NCI-H526 (cell line): ENCODE measurements at places on chromosomes 11 and 22.
A peak's percentile ranks its signal among the peaks of the same experiment; 100 is the strongest.

DNA sequence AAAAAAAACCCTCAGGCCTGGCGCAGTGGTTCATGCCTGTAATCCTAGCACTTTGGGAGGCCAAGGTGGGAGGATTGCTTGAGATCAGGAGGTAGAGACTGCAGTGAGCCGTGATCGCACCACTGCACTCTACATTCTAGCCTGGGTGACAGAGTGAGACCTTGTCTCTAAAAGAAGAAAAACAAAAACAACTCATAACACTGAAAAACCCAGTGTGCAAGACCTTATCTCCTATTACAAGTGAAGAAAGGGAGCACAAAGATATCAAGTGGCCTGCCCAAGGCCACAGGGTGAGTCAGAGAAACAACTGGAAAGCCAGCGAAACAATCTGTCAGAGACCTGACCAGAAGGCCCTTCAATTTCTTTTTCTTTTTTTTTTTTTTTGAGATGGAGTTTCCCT, 2.5 kb downstream of the TXN2 start:
- no peak for DNase-seq

GRCh38 chr11:41020259-41020658, 439.2 kb downstream of the LRRC4C start:
- DNase-seq: no peak

DNA sequence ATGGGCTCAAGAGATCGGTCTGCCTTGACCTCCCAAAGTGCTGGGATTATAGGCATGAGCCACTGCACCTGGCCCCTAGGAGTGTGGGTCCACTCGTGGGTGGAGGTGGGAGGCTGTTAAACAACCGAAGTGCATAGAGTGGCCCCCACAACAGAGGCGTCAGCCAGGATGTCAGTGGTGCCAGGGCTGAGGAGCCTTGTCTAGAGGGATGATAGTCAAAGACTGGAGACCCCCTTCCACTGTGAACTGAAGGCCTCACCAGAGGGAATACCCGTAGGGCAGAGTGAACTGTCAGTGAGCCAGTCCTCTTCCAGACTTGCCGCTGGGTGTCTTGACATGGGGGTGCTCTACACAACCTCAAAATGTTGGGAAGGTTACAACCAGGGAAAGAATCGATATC, 38.2 kb downstream of the AP2A2 start:
- no peak for DNase-seq

DNA sequence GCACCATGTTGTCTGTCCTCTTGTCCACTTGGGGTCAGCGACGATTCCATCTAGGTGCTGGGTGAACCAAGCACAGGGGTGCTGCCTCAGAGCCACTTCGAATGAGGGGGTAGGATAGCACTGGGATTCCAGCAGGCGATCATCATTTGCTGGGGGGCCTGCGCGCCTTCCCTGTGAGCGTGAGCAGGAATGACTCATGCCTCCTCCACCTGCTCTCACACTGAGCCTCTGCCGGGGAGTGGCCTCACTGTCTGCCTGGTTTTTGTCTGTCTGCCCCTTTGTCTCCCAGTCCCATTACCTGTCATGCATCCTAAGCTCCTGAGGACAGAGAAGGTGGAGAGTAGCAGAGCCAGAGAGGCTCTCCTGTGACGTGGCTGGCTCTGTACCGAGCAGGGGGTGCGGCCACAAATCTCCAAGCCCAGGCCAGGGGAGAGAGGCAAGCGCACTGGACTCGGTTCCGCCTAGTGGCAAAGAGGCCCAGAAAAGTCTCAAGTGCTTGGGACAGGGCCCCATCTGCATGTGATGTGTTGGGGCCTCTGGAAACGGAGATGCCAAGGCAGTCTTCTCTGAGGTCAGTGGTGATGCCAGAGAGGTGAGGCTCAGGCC, 30.8 kb downstream of the RSPH14 start:
- no peak for DNase-seq

DNA sequence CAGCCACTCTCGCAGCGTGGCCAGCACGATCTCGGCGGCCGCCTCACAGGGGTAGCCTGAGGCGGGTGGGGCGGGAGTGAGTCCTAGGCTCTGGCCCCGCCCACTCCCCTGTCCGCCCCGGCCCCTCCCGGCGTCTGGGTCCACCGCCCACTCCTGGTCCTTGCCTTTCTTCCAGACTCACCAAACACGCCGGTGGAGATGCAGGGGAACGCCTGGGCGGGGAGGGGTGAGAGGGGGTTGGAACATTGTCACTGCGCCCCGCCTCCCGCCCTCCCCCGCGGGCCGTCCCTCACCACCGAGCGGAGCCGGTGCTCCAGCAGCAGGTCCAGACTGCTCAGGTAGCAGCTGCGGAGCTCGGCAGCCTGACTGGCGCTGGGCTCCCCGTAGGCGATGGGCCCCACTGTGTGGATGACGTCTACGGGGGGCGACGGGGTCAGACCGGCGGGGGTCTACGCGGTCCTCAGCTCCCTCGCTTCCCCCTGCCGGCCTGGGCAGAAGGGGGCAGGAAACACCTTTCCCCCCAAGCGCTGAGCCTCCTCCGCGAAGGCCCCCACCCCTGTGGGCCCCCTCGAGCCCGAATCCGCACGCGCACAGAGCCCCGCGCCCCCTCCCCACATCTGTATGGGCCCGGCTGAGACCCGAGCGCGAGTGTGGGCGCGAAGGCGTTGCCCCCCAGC, 13.2 kb downstream of the OTUB1 start:
- DNase-seq: peak; percentile 95

- peak; percentile 64 for DNase-seq
Measured at GRCh38 chr11:11022125-11022730, 164.4 kb upstream of the ZBED5 start.

GRCh38 chr11:65448418-65449105, 26.0 kb downstream of the NEAT1 start:
- DNase-seq: no peak

DNA sequence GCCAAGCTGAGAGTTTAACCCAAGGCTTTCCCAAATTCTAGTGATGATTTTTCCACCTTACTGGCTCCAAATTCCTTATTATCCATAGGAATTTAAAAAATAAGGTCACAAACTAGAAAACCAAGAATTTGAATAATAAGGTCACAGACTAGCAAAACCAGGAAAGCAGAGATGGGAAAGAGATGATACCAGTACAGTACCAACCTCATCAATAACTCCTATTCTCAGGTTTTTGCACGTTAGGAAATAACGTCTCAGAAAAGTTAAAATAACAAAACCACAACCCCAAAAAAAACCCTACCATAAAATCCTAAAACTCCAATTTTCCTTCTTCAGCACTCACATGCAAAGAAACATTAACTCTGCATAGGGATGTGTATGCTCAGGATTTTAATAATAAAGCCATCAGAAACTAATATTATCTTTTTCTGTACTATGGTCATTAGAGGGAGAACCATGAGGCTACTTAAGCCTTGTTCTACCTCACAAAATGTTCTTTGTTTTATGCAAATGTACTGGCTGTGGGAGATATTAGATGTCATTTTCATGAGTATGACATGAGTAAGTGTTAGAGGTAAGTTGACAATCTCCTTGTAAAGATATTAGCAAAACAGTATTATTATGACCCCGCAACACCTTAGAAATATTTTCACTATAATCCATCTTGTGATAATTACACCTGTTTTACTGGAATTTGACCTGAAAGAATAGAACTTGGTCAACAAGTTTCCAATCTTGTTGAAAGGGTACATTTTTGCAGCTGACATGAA, 16.1 kb upstream of the EED start:
- DNase-seq: peak; percentile 45

DNA sequence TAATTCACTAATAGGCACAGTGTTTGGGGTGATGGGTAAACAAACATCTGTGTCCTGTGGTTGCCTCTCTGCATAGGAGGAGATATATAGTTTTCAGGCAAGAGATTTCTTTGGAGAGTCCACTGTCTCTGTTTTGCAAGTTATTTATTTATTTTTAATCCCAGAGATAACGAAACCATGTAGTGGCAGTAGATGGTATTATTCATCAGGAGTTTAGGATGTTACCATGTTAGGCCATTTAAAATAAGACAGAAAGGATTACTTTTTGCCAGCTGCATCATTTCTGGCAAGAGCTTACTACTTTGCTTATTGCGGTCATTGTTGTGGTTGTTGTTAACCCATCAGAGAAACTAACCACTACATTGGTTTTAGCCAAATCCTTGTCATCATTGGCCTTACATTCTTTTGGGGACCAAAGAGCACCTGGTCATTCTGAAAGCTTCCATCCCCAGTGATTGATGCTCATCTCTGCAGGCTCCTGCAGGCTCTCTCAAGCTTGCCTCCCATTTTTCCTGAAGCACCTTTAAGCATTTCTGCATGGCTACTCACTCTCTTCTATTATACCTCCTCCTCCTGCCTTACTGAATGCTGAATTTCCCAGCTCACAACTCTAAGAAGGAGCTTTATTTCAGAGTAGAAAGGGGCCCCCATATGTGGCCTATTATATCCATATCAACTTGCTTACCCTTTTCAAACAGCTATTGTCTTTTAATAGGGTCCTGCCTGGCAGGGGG, 84.4 kb downstream of the CSTPP1 start:
- no peak for DNase-seq

DNA sequence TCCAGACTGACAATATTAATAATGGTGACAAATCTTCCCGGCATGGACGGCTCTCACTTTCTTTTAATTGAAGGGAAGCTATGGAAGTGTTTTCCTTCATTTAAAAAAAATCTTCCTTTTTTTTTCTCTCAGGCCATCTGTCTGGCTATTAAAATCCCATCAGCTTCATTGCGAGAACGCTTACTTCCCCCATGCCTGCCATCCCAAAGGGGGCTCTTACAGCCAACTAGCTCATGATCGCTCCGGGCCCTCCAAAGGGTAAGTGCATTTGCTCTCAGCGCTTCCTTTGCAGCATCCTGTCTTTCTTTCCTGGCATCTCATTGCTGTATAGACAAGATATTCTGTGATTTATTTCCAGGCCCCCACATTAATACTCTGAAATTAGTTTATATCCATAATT, 20.7 kb downstream of the CACNG2 start:
- DNase-seq: no peak

- no peak for DNase-seq
Measured at GRCh38 chr22:35894937-35895708, 133.5 kb downstream of the RBFOX2 start.

DNA sequence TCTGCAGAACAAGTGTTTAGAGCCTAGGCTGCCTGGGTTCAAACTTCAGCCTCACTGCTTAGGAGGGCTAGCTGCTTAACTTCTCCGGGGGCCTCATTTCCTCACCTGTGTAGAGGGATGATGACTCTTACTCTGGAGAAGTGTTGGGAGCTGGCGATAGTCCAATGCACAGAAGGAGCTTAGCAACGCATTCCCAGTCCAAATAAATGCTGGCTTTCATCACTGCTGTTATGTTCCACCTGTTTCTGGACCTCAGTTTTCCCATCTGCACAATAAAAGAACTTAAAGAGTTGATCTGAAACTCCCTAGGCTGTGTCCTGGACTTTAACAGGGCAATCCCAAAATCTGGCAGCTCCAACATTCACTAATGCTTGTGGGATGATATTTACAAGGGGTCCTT, 337.8 kb downstream of the MIAT start:
- peak; percentile 25 for DNase-seq

DNA sequence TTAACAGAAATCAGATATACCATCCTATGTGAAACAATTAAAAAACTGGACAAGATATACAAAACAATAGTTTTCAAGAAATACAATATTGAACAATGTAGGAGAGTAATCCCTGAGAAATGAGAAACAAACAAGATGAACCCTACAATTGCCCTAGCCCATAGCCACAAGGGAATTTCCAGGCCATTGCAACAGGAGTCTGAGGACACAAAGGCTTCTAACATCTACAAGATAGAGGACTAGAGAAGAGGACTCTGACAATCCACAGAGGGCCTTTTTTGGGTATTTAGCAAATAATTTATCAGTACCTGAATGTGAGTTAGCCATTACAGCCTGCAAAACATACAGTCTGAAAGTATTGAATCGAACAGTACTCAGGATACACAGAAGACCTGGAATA, 251.7 kb downstream of the GRM5 start:
- no peak for DNase-seq

GRCh38 chr11:41999066-41999465, 539.6 kb upstream of the LRRC4C start:
- DNase-seq: no peak

GRCh38 chr22:29215012-29215860, 9.5 kb downstream of the EMID1 start:
- DNase-seq: no peak

GRCh38 chr22:35551549-35552177, 11.0 kb downstream of the RASD2 start:
- DNase-seq: no peak

- DNase-seq: no peak
Measured at GRCh38 chr22:47588578-47588960, 826.1 kb downstream of the TBC1D22A start.

- DNase-seq: no peak
Measured at GRCh38 chr11:5508605-5509004, 1.2 kb downstream of the UBQLN3 start.

DNA sequence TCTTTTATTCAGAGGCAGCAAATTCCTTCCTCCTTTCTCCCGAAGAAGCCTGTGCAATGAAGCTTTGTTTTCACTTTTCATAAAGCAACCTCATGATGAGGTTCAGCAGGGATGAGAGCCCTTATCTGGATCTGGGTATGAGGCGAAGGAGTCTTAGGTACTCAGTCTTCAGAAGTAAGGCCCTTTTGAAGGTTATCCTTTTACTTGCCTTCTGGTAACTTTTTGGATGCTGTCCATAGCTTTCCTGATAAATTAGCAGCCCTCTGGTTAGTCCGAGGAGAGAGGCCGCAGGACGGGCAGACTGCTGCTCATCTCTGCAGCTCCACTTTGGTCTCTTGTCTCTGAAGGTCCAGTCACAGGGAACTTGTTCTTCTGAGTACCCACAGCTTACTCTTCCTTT, 1.1 kb downstream of the TRIM22 start:
- no peak for DNase-seq

DNA sequence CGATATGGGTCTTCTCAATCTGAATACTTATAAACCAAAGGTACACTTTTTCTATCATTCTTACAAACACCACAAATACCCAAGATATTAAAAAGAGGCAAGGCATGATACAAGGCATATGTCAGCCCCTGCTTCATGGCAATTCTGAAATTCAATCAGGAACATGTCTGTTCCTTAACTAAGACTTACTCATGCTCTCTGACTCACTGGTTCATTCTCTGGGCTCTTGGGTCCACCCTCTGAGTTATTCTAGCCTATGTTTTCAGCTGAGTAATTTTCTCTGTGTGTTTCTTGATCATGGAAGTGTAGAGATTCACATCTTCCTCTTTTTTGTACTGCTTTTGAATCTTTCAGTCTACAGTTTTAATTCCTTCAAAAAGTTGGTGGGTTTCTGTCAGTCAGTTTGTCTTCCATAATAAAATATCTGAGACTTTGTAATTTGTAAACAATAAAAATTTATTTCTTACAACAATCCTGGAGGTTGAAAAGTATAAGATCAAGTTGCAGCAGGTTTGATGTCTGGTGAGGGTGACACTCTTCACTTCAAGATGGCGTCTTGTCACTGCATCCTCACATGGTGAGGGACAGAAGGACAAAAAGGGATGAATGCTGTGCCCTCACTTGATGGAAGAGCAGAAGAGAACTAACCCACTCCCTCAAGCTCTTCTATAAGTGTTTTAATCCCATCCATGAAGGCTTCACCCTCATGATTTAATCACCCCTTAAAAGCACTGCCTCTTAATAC, 211.7 kb downstream of the FAM76B start:
- no peak for DNase-seq

GRCh38 chr11:45347348-45348082, 61.4 kb upstream of the SYT13 start:
- DNase-seq: no peak
